ENCODE measurements at places on chromosomes 7 and 10.
A peak's percentile ranks its signal among the peaks of the same experiment; 100 is the strongest.

GRCh38 chr7:130492523-130493274 lies 814 bp downstream of the MEST start:
- no peak for DNase-seq

GRCh38 chr10:62036186-62037081 lies 134.9 kb downstream of the ARID5B start:
- no peak for DNase-seq

- no peak for DNase-seq
These were observed 395.5 kb upstream of the POM121L12 start for GRCh38 chr7:52639981-52640380.

DNA sequence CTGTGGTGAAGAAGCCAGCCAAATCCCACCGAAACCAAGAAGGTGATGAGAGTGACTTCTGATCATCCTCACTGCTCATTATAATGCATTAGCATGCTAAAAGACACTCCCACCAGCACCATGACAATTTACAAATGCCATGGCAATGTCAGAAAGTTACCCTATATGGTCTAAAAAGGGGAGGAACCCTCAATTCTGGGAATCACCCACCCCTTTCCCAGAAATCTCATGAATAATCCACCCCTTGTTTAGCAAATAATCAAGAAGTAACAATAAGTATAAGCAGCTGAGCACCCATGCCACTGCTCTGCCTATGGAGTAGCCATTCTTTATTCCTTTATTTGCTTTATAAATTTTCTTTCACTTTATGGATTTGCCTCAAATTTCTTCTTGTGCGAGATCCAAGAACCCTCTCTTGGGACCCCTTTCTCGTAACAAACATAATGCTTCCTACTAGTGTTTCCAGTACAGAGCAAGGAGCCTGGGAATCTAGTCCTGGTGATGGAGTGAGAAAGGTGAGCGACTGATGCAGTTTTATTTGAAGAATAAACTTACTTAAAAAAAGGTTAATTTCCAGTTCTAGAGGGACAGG lies 18.4 kb upstream of the EXOC6 start:
- no peak for DNase-seq

DNA sequence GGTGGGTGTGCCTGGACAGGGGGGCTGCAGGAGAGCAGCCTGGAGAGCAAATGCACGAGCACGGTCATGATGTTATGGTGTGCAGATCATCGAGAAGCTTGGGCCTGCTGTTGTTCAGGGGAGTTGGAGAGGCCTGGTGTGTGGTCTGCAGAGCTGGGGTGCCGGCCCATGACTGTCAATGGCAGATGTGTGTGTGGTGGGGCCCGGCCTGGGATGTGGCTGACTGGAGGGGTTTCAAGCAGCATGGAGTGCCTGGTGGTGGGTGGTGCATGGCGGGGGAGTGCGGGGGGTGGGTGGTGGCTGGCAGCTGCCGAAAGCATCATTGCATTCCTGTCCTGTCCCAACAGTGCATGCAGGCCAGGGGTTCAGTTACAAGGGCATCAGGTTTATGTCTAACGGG lies 122.6 kb downstream of the DOCK1 start:
- no peak for DNase-seq

GRCh38 chr10:130935128-130935439 lies 376.4 kb downstream of the TCERG1L start:
- DNase-seq: no peak

DNA sequence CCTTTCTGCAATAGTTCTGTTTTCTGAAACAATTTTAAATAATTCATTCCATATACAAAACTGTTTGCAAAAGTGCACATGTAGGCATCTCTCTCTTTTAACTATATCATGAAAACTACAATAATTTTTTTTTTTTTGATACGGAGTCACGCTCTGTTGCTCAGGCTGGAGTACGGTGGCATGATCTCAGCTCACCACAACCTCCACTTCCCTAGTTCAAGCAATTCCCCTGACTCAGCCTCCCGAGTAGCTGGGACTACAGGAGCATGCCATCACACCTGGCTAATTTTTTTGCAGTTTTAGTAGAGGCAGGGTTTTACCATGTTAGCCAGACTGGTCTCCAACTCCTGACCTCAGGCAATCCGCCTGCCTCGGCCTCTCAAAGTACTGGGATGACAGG lies 44.0 kb upstream of the SEMA3A start:
- no peak for DNase-seq

GRCh38 chr7:87510411-87510875 lies 35.0 kb upstream of the ABCB4 start:
- DNase-seq: no peak

GRCh38 chr10:23516530-23516929 lies 77.7 kb downstream of the OTUD1 start:
- DNase-seq: peak; percentile 17

DNA sequence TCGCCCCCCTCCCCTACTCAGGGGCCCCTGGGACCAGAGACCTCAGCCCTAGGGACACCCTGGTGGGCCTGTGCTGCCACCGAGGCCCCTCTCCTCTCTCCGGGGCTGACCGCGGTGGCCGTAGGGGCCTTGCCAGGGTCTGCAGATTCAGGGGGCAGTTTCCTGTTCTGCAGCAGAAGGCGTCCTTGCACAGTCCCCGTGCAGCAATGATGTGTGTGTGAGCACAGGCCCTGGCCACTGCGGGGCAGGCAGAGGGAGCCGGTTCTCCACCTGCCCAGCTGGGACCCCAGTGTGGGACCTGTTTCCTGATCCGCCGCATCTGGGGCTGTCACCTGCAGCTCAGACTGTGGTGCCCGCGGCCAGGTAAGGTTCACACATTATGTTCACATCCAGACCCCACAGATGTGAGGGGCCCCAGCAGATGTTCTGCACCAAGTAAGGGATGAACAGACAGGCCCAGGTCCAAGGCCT lies 60.7 kb upstream of the DNAJB6 start:
- no peak for DNase-seq

GRCh38 chr7:1268866-1269265 lies 36.2 kb downstream of the UNCX start:
- DNase-seq: no peak

DNA sequence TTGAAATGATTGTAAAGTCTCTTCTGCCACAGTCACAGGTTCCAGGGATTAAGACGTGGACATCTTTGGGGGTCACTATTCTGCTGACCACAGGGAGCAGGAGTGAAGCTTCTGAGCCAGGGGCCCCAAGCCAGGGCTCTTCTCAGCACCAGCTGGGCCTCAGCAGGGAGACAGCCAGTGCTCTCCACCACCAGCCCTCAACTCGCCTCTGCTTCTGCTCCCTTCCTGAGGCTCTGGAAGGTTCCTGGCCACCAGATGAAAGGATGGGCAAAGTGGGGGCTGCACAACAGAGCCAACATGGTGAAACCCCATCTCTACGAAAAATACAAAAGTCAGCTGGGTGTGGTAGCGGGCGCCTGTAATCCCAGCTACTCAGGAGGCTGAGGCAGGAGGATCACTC lies 11.2 kb upstream of the CRYGN start:
- no peak for DNase-seq

DNA sequence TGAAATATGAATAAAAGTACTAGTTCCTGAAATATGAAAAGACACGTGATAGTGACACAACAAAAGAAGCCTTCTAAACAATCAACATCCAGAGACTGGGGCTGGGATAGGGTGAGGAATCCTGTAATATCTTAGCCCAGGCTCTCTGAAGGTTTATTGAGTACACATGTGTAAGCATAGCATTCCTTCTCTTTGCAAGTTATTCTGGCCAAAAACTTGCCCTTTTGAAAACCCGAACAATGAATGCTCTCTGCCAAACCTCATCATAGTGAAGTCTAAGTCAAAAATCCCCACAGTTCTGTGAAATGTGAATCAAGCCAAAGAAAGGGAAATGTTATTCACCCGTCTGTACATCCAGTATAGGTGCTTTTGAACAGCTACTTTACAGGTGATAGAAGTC lies 11.6 kb downstream of the SEMA3D start:
- no peak for DNase-seq

DNA sequence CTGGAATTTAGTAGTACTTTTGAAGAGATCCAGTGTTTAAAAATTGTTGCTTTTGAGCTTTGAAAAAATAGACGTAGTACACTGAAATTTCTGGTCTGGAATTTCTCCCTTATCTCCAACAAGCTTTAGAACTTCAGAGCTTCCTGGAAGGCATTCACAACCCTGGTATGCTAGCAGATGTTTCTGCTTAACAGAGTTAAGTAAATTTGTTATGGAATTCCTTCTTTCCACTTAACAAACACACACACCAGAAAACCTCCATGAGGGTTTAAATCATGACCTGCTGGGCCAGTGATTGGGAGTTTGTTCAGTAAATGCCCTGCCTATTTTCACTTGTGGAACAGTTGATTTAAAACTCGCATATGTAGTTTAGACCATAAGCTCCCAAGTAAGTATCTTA lies 13.7 kb downstream of the ASB15 start:
- no peak for DNase-seq

DNA sequence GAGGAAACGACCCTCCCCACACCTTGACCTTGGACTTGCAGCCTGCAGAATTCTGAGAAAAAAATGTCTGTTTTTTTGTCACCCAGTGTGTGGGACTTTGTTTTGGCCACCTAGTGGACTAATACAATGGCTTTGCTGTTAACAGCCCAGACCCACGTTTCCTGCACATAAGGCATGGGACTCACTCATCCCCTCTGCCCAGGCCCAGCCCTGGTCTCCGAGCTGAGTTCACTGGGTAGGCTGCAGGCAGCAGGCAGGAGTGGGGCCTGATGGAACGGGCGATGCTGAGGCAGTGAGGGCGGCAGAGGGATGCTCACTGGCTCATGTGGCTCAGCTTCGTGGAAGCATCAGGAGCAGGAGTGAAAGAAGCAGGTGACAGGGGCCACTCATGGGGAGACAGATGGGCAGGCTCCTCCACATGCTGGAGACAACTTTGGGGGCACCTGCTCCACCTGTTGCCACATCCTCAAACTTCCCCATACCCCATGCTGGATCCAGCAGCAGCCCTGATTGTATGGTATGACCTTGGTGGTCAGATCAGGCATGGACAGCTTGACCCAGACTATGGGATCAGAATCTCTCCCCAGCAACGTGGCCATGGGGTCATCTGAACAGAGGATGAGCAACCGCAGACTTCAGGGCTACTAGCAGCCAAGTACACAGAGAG lies 65.8 kb upstream of the ANTXRL start:
- DNase-seq: no peak

- no peak for DNase-seq
These were observed 57.7 kb upstream of the IGFBP3 start for GRCh38 chr7:45978731-45979211.

DNA sequence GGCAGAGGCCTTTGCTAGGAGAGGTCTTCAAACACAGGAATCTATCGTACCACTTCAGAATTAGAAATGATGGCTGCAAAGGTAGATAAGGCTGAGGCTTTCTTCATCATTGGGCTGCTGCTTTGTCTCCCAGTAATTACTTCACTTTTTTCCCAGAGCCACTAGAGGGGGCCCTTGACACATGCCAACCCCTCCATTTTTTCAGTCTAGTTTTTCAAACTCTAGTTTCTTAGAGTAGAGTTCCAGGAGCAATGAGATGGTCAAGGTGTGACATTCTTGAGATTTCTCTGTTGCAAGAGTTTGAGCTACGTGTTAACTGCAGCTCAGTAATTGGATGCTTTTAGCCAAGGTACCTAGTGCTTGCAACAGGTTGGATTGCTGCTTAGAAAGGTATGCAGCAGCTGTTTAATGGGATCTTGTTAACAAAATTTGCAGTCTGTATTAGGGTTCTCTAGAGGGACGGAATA lies 33.8 kb upstream of the RBM20 start:
- peak; percentile 71 for DNase-seq

DNA sequence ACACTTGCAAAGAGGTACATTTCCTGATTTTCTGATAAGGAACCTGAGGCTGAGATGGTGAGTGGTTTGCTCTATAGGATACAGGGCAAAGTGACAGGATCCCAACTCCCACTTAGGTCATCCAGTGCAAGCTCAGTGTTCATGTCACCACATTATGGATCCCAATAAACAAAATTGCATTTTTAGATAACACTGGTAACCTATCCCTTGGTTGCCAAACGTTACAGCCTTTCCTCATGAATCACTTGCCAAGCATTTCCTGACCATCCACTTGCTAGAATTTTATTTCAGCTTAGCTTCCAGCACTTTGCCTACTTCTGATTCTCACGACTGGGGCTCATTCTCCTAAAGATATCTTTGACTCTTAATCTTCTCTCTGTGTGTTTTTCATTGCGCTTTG lies 131.4 kb upstream of the ODAD2 start:
- DNase-seq: no peak

- no peak for DNase-seq
These were observed 22.8 kb downstream of the SORBS1 start for GRCh38 chr10:95538412-95538811.

- DNase-seq: no peak
These were observed 89.0 kb upstream of the PPP2R2D start for GRCh38 chr10:131811630-131812403.

DNA sequence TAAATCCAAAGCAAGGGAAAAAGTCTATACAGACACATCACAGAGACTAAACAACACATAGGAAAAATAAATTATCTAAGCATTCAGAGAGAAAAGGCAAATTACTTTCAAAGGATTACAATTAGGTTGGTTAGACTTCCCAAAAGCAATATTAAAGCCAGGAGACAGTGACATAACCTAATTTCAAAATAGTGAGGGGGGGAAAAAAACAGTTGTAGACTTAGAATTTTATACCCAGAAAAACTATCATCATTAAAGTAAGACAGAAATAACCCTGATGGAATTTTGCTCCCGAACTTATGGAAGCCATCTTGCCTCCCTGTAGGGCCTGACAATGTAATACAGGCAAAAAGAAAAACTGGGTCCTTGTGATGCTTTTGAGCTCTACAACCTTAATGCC lies 18.4 kb downstream of the CRPPA start:
- no peak for DNase-seq

GRCh38 chr7:101507791-101508252 lies 121.3 kb downstream of the MYL10 start:
- DNase-seq: peak; percentile 15

DNA sequence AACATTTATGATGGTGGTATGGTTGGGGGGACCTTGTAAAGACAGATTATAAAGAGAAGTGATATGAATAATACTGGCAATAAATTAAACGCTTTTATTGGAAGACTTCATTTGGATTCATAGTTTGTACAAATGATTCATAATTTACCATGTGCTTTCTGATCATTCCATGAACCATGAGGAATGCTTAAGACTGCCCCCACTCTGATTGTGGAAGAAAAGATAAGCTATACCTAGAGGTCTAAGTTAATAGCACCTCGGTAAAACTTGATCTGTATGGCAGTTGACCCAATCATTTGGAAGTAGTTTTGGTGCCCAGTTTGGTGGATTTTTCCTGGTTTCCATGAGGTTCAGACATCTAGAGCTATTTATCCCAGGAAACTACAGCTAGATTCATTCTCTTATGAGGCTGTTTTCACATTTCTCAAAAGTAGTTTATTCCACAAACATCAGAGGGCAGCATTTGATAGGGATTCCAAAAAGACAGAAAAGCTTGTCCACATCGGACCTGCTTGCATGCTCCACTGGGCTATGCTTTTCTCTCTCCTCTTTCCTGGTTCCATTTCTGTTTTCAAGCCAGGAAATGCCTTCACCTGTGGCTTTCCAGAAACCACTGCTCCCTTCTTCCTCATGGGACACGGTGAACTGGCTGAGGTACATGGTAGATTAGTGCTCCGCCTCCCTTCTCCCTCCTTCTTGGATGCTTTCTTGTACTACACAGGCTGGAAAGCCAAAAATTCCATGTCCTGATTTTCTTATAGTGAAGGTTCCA lies 29.2 kb downstream of the TFAM start:
- no peak for DNase-seq

- DNase-seq: no peak
These were observed 5.9 kb downstream of the SLIT1 start for GRCh38 chr10:97179731-97180362.
